ENCODE measurements at places on chromosomes 1 and 21.

- H3K4me3 ChIP-seq = no peak overlapping the region
- no peak for DNase-seq
- no peak overlapping the region for H3K27ac ChIP-seq
- H3K27me3 ChIP-seq = no peaks in the 10 kb centered on the region
Observed at GRCh38 chr1:7596126-7596965, 174.8 kb upstream of the VAMP3 start.

- peaks cover 8% of the 10 kb centered on the region for H3K4me1 ChIP-seq
- no peaks in the 10 kb centered on the region for H3K27me3 ChIP-seq
- H3K36me3 ChIP-seq = no peaks in the 10 kb centered on the region
- no peak overlapping the region for H3K4me3 ChIP-seq
- DNase-seq = no peak
- H3K27ac ChIP-seq = peak overlapping the region; percentile 80
Observed at GRCh38 chr21:26126168-26126553, 44.4 kb downstream of the APP start.

- no peaks in the 10 kb centered on the region for H3K36me3 ChIP-seq
- H3K4me3 ChIP-seq = no peak overlapping the region
- H3K4me1 ChIP-seq = no peaks in the 10 kb centered on the region
- H3K27ac ChIP-seq = no peak overlapping the region
Observed at GRCh38 chr1:201134405-201134804, 7.4 kb upstream of the ASCL5 start.

GRCh38 chr1:23571465-23571864 lies 12.2 kb upstream of the ID3 start:
- no peak for DNase-seq
- no peaks in the 10 kb centered on the region for H3K27me3 ChIP-seq
- no peak overlapping the region for H3K4me3 ChIP-seq
- no peaks in the 10 kb centered on the region for H3K36me3 ChIP-seq
- H3K27ac ChIP-seq = no peak overlapping the region
- no peaks in the 10 kb centered on the region for H3K4me1 ChIP-seq

- H3K27me3 ChIP-seq = no peaks in the 10 kb centered on the region
- no peaks in the 10 kb centered on the region for H3K4me1 ChIP-seq
- peak; percentile 62 for DNase-seq
- peak within 1 kb of the TSS; percentile 73 for H3K4me3 ChIP-seq
- peak within 1 kb of the TSS; percentile 90 for H3K27ac ChIP-seq
Observed at GRCh38 chr1:233613252-233614172, at the start of gene KCNK1. TSS of gene KCNK1 (plus strand) at chr1:233614106. CDS start at chr1:233614172, 66 bp downstream.

GRCh38 chr1:164723296-164723798 lies 164.4 kb downstream of the PBX1 start:
- H3K27ac ChIP-seq = peak overlapping the region; percentile 16
- no peak overlapping the region for H3K4me3 ChIP-seq
- no peaks in the 10 kb centered on the region for H3K27me3 ChIP-seq
- H3K4me1 ChIP-seq = no peaks in the 10 kb centered on the region
- DNase-seq = no peak

DNA sequence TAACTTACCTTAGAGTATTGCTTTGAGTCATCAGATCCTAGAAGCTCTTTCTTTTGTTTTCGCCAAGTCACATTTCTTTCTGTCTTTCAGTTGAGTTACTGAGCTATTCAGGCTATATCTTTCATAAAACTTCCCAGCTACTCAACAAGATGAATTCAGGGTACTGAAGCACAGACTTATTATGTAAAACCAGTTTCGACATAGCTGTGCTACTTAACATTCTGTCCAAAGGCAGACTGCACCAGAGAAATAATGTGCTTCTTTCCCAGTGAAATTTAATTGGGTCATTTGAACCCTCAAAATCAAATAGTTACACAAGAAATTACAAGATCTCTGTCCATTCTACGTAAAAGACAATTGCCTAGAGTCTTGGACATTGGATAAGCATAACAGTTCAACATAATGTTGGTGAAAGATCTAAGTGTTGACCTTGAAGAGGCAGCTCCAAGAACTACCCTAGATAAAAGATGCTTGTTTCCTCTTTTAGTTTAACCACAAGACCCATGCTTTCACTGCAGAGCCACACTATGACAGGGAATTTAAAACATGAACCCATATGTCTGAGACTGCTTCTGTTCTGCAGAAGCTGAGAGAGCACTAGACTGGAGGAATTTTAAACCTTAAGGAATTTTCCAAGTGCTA lies 163.2 kb downstream of the LRRC40 start:
- H3K27me3 ChIP-seq = no peaks in the 10 kb centered on the region
- no peak for DNase-seq
- H3K27ac ChIP-seq = no peak overlapping the region

DNA sequence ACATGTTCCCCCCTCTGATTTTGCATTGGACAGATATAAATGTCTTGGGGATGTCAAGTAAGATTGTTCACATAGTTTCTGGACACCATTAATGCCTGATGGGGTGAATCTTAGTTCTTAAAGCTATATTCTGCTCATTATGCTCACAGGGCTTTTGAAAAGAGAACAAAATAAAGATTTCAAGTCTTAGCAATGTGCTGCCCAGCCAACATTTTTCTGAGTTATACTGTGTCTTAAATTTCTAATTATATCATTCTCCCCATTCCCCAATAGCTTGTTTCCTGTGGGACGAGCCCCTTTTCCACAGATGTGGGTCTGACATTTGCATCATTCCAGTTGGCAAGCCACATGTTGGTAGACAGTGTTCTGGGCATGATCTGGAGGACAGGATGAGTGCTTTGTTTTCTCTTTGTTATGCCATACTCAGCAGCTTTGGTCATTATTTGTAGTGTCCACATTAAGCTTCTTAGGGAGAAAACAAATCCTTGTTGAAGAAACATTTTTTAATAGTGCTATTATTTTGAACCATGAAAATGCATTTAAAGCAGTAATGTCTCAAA lies 32.8 kb downstream of the MTARC1 start:
- H3K27ac ChIP-seq = peak overlapping the region; percentile 25
- H3K36me3 ChIP-seq = no peaks in the 10 kb centered on the region
- no peaks in the 10 kb centered on the region for H3K27me3 ChIP-seq
- no peak for DNase-seq
- H3K4me1 ChIP-seq = no peaks in the 10 kb centered on the region

DNA sequence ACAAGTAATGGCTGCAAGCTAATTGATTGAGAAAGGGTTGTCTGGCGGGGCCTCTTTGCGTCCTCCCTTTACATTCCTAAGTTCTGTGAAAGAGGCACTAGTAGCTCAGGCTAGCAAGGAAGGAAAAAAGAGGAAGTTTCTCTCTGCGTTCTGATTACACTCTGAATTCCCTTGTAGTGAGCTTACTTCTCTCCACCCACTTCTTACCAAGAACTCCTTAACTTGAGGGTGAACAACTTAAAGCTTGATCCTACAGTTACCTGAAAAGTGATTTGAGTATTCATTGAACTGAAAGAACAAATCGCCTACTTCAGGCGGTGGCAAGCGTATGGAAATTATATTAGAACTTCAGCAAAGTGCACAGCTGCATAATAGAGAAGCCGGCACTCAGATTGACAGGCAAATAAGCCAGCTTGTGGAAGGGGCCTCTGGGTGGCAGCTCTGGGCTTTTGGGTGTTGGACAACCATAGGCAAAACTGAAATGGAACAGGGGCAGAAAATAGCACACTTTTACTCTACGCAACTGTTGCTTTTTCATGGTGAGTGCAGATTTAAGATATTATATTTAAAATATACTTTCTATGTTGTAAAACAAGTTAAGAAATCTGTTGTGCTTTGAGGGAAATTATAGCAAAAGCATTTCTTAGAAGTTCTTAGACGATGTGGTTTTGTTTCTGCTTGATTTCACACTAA lies 464.5 kb downstream of the USP25 start:
- H3K4me1 ChIP-seq = no peaks in the 10 kb centered on the region
- no peaks in the 10 kb centered on the region for H3K27me3 ChIP-seq
- H3K4me3 ChIP-seq = peak overlapping the region; percentile 41
- DNase-seq = no peak
- peak overlapping the region; percentile 81 for H3K27ac ChIP-seq
